ENCODE measurements at places on chromosomes 7 and 10.
A peak's percentile ranks its signal among the peaks of the same experiment; 100 is the strongest.

DNA sequence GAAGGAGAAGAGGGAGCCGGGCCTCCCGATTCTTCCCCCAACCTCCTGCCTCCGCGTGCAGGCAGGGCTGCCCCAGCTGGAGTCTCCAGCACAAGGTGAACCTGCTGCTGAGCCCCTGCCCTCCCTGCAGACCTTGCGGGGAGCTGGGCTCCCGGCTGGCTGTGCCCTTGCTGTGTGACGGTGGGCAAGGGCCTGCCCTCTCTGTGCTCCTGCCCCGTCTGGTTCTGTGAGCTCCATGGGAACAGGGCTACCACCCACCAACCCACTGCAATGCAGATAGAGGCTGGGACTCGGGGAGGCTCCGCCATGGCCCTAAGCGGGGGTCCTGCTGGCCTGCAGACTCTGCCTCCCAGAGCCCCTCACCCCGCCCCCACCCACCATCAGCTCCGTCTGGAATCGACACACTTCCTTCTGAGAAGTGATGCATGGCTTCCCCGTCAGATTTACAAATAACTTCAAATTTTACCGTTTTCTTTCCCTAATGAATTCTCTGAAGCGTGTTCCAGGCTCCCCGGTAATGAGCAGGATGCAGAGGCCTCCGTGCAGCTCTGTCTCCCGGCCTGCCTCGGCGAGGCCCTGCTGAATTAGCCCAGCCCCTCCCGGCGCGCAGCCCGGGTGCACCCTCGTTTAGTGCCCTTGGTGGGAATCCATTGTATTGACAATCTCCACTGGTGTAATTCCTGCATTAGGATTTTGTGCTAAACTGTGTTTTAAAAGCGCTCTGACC, 111.0 kb downstream of the MICALL2 start:
- DNase-seq = no peak

DNA sequence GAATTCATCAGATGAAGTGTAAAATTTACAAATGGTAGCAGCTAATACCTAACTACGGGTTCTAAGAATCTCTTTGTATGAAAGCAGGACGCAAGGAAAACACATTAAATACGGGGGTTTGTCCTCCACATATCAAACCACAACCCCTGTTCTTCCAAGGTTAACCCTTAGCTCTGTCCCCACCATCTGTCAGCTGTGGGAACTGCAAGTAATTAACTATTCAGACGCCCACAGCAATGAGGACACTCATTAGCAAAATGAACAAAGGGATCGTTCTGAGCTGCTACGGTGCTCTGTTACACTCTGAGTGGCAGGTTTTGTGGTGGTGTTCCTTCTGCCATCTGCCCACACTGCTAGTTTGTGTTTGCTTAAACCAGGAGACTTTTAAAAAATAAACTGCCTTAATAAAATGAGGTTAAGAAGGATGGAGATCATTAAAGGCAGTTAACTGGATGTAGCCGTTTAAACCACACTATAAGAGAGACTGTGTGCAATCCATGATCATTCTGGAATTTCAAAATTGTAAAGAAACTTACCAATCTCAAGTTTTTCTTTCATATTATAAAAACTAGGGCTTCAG, 51.4 kb downstream of the C10orf67 start:
- DNase-seq = no peak

GRCh38 chr7:130452951-130453350, 12.1 kb upstream of the CEP41 start:
- no peak for DNase-seq

DNA sequence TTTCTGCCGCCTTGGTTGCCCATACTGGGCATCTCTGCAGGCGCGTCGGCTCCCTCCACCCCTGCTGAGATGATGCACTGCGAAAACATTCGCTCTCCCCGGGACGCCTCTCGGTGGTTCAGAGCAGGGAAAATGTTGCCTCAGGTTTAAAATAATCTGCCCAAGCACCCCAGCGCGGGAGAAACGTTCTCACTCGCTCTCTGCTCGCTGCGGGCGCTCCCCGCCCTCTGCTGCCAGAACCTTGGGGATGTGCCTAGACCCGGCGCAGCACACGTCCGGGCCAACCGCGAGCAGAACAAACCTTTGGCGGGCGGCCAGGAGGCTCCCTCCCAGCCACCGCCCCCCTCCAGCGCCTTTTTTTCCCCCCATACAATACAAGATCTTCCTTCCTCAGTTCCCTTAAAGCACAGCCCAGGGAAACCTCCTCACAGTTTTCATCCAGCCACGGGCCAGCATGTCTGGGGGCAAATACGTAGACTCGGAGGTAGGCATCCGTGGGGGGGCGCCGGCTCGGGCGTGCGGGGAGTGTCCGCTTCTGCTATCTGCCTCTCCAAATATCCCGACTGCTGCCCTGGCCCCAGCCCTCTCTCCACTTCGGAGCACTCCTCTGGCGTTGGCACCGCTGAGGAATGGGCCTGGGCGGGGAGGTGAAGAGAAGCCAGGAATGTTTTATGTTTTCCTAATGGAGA, at the start of gene CAV1:
Gene CAV1, plus strand, starts transcription at position 428 of the 689 bp plus-strand sequence. Its CDS starts 27 bp downstream, at position 455.
- peak; percentile 51 for DNase-seq

DNA sequence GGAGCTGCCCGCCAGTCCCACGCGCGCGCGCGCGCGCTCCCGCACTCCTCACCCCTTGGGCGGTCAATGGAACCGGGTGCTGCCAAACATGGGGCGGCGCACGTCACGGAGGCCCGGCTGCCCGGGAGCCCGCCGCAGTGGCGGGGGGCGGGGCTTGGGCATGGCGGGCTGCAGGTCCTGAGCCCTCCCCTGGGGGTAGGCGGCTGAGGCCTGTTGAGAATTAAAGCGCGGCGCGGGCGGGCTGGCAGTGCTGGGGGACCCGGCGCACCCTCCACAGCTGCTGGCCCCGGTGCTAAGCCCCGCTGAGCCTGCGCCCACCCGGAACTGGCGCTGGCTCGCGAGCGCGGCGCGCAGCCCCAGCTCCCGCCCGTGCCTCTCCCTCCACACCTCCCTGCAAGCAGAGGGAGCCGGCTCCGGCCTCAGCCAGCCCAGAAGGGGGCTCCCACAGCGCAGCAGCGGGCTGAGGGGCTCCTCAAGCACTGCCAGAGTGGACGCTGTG, 634.2 kb downstream of the ANKRD7 start:
- no peak for DNase-seq

Data from activated T-cell treated with anti-CD3 and anti-CD28 coated beads, Interleukin-2, amount 50 U/mL, for 24 hours (primary cell).